Activated CD4-positive, alpha-beta T cell treated with anti-CD3 and anti-CD28 coated beads for 48 hours (primary cell): ENCODE measurements at places on chromosomes 3 and 15.

DNA sequence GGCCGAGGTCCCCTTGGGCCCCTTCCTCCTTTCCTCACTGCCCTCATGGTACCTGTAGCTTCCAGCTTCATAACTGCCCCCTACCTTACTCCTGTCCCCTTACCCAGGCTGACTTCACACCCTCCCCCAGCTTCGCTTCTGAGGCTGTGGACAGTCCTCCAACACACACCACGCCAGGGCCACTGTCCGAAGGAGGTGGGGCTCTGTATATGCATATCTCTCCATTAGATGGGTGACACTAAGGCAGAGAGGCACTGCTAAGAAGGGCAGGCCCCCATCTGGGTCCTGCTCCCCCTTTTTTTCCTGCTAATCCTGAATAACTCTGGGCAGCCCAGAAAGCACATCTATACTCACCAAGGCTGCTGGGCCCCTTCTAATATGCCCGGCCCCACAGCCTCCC is 1.0 kb upstream of the COL7A1 start:
- DNase-seq: no peak

GRCh38 chr3:85180-85579 is 111.4 kb upstream of the CHL1 start:
- no peak for DNase-seq

GRCh38 chr15:31365032-31365654 is 38.5 kb downstream of the KLF13 start:
- DNase-seq: no peak

GRCh38 chr3:122295266-122296062 is 29.6 kb upstream of the CSTA start:
- no peak for DNase-seq

GRCh38 chr3:149466192-149466591 is 8.3 kb upstream of the TM4SF4 start:
- no peak for DNase-seq

DNA sequence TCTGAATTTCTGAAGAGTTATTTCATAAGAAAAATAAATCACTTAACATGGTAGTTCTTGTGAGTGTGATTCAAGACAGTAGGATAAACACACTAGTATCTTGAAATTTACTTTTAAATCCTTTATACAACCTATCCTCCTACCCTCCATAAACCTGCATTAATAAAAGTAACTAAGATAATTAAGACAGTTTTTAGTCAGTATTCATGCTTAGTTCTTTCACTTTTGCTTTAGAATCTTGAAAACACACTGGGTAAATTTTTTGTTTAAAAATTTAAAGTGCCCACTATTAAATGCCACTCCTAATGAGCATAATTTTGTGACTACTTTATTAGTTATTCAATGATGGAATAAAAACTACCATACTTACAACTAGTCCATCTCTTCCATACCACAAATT is 28.8 kb downstream of the GOLIM4 start:
- DNase-seq: no peak

- DNase-seq: no peak
These were observed 549.8 kb upstream of the AGTR1 start for GRCh38 chr3:148147903-148148302.

GRCh38 chr15:68553994-68554720 is 24.6 kb upstream of the CORO2B start:
- peak; percentile 83 for DNase-seq

GRCh38 chr3:14147617-14148016 is 22.8 kb downstream of the TMEM43 start:
- DNase-seq: no peak

DNA sequence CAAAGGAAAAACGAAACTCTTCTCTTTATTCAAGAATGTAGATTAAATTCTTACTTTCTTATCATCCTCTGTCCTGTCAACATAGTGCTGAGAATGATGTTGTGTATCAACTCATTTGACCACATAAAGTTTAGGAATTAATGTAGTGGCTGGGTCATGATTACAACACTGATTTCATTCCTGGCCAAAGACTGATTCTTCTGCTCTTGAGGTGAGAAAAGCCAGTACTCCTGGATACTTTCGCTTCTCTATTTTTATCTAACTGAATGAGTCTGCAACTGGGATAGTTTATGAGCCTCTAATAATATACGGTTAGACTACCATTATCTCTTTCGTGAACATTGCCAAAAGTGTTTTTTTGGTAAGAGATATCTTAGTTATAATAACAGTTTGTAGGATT is 173.0 kb downstream of the LPP start:
- no peak for DNase-seq

GRCh38 chr3:141959589-141960554 is 83.4 kb downstream of the ATP1B3 start:
- DNase-seq: no peak

DNA sequence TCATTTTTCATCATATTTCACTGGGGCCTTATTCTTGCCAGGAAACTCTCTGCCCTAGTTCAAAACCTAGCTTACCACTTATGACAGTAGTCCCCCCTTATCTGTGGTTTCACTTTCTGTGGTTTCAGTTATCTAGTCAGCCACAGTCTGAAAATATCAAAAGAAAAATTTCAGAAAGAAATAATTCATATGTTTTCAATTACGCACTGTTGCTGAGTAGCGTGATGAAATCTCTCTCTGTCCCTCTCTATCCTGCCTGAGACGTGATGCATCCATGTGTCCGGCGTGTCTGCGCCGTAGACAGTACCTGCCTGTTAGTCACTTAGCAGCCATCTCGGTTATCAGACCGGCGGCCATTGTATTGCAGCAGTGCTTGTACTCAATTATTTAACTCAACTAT is 369.9 kb upstream of the MCTP2 start:
- DNase-seq: no peak

DNA sequence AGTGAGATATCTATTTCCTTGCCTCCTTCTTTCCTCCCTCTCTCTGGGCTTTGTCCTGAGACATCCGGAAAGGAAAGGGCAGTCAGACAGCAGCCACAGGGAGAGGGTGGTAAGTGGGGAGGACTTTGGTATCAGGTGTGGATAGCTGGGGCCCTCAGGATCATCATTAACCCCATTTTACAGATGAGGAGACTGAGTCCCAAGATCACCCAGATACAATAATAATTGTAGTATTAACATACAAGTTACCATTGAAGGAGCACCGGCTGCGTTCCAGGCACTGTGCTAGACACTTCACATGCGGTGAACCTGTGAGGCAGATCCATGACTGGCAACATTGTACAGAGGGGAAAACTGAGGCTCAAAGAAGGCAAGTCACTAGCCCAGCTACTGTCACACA is 15.2 kb upstream of the LINGO1 start:
- no peak for DNase-seq

DNA sequence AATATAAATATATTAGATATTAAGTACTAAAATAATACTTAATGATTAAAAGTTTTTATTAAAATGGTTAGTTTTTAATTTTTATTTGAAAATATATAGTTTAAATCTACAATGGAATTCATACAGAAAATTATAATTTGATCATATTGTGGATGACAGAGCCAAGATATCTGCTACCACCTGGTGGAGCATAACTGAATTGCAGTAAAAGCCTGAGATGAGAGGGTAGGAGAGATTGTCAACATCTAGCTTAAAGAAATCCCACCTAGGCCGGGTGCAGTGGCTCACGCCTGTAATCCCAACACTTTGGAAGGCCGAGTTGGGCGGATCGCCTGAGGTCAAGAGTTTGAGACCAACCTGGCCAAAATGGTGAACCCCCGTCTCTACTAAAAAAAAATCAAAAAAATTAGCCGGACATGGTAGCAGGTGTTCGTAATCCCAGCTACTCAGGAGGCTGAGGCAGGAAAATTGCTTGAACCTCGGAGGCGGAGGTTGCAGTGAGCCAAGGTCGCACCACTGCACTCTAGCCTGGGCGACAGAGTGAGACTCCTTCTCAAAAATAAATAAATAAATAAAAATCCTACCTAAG is 25.1 kb upstream of the CSTA start:
- peak; percentile 55 for DNase-seq

DNA sequence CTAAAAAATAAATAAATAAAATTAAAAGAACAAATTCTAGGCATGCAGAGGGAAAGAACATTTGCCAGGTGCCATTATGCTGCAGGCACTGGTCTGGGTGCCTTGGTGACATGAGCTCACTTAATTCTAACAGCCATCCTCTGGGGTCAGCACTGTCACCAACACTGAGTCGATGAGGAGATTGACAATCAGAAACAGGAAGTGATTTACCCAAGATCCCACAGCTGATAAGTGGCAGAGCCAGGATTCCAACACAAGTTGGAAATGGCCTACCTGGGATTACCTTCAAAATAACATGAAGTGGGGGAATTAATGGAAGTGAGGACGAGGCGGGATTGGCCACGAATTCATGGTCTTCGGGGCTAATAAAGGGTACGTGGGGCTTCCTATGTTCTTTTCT is 3.6 kb downstream of the PLIN1 start:
- DNase-seq: no peak

DNA sequence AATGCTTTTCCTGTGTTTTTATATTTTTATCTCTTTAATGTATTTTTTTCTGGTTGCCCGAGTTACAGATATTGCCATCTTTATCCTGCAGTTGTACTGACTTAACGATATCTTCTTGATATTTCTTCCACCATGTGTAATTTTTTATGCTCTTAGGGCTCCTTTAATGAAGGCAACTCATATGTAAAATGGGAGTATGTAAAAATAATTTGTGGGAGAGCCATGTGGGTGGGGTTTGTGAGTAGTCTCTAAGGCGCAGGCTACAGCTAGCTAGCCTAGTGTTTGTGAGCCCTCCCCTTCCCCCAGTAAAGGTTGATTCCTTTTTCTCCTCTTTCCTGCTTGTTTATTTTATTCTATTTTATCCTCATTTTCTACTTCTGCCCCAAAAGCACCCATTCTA is 38.1 kb downstream of the UBE2E1 start:
- DNase-seq: no peak

GRCh38 chr3:171380711-171381425 is 79.3 kb downstream of the TNIK start:
- DNase-seq: no peak

DNA sequence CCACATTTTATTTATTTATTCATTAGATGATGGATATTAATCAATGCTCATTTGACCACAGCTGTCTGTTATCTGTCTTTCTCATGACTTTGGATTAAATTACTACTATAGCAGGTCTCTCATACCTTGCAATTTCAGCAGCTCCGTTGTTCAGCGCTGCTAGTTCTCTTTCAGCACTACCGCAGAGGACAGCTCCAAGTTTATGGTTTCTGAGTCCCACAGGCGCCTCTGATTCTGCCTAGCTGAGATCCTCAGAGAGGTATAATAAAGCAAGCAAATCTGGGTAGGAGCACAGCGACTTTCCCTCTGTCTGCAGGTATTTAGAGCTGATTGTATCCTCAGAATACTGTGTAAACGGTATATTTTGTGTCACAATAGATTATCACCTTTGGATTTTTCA is 204.9 kb downstream of the CNTN4 start:
- peak; percentile 8 for DNase-seq

DNA sequence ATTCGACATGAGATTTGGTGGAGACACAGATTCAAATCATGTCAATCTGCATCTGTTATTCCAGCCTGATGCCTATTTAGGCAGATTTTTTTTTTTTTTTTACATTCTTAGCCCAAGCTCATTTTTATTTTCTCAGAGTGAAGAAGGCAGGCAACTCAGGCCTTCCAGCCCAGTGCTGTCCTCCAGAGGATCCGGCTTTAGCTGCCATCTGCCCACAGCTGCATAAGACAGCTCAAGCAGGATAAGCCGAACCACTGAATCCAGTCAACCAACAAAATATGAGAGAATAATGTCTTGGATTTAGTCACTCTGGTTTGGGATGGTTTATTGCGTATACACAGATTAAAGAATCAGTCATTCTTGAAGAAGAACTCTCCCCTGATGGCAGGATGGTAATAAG is 19.9 kb upstream of the COLQ start:
- DNase-seq: no peak

DNA sequence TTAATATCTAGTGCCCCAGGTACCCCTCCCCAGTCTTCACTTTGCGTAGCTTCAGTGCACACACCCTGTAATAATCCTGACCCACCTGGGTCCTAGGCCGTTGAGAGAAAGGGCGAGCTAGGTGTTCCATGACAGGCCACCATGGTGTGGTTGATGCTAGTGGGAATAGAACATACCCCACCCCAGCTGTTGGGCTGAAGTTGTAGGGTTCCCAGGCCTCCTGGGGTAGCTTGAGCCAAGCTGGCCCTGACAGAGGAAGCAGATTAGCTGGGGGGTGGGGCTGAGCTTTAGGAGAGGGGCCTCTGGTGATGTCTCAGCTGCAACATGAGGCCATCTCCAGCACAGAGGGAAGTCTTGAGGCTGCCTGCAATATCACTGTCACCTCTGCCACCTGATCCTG is 40.5 kb downstream of the RAB11A start:
- DNase-seq: no peak

- DNase-seq: peak; percentile 56
These were observed at the start of gene PROK2 for GRCh38 chr3:71784914-71785531. Gene PROK2, minus strand, starts transcription at chr3:71785148. Its CDS starts 96 bp downstream, at chr3:71785052.

DNA sequence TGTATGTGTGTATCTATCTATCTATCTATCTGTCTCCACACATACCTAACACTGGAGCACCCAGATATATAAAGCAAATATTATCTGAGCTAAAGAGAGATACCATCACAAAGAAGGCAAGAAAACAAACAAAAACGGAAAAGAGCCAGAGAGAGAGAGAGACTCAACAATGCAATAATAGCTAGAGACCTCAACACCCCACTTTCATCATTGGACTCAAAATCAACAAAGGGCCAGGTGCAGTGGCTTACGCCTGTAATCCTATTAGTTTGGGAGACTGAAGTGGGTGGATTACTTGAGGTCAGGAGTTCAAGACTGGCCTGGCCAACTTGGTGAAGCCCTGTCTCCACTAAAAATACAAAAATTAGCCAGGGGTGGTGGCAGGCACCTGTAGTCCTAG is 23.4 kb downstream of the NCBP2 start:
- DNase-seq: no peak

DNA sequence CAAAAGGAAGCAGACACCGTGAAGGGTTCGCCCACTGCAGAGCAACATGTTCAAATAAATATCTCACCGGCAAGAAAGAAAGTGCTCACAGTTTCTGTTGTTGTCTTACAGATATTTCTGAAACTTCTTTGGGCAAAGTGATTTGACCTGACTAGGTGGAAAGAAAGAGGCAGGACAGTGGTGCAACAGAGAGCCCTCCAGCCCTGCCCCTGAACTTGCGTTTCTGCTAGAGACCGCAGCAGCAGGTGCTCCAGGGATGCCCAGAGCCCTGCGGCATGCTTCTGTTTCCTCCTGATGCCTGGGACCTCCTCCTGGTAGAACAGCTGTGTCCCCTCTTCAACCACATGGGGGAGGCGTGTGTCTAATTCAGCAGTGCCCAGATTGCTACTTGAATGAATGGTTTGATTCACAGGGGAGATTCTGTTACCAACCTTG is 123.4 kb downstream of the ATP10A start:
- DNase-seq: peak; percentile 35

DNA sequence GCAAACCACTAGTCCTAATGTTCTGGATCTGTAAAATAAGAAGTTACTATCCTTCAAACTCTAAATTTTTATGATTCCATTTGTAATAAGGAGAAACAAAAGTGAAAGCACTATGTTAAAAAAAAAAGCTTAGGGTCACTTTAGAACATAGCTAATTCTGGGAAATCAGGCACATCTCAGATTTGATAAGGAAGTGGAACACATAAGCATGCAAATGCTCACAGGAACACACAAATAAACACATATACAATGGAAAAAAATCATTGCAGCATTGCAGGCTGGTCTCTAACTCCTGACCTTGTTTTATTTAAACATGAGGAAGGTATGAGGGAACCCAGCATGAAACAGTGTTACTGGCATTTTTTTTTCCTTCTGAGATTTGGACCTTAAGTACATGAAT is 63.2 kb upstream of the TNFSF10 start:
- DNase-seq: no peak

- no peak for DNase-seq
These were observed 662.8 kb upstream of the CCDC54 start for GRCh38 chr3:106714400-106714799.
